ENCODE measurements at places on chromosomes 7 and 10.
A peak's percentile ranks its signal among the peaks of the same experiment; 100 is the strongest.

GRCh38 chr7:31058122-31058521, 6.0 kb downstream of the ADCYAP1R1 start:
- no peak for DNase-seq

DNA sequence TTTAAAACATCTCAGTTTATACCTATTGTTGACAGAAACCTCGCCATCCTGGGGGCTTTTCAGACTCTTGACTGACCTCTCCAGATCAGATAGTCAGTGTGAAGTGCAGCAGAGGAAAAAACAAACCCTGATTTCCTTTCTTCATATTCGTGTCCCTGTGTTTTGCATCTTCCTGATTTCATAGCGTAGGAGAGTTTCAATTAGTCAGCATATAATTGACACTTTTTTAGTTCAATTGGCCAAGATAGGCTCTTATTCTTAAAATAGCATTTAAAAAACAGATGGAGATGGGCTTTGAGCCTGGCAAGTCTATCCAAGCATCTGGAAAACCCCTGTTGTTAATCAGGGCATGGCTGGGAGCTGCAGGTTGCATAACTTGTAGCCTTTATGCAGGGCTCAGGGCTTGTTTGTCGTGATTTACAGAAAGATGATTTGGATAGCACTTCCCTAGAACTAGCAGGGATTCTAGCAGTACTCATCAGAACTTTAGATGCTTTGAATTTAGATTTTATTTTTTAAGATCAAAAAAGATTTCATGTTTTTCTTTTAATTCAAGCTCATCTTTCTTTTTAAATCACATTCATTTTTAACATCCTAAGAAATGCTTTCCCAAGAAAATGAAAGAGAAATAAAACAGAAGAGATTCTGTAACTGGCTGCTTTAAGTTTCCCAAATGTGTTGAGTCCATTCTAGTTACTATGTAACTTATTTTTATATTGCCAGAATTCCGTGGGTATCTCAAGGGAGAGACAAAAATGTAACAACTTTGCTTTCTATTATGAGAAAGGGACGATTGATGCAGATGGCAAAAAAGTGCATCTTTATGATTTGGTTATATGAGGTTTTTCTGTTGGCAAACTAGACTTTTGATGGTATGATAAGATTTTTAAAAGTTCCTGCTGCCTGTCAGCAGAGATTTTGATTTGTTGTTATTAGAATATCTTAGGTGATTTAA, 270.8 kb upstream of the FZD8 start:
- DNase-seq = no peak

DNA sequence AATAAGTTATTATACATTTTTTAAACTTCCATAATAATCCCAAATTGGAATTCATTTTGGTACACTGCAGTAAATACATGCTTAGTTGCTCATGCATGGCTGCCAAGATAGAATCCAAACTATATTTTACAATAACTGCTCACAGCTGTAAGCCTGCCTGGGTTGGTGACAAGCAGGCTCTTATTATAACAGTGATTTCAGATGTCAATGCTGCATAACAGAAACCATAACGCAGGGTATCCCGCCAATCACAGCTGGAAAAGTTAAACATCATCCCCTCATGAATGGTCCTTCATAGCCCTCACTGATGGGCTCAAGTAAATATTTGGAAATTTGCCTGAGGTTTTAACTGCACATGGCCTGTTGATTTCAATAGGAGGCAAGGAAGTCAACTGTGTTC, 149.8 kb downstream of the AMPH start:
- no peak for DNase-seq

DNA sequence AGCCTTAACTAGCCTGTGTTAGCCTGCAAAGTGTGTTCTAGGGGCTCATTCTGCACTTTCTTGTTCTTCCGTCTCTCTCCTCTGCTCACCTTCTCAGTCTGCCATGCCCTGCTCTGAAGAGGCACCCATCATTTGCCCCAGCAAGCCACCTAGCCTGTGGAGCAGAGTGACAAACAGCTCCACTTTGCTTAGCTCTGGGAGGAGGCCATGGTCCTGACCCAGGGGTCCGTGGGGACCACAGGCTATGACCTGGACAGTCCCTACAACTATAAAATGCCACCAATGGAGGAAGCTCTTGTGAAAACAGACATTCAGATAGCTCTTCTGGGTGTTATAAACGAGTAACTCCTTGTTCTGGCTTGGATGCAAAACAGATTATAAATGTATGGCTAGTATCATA, 1029.6 kb downstream of the CNTNAP2 start:
- DNase-seq = no peak

- DNase-seq = no peak
Measured at GRCh38 chr7:47672977-47673381, 91.1 kb upstream of the TNS3 start.

DNA sequence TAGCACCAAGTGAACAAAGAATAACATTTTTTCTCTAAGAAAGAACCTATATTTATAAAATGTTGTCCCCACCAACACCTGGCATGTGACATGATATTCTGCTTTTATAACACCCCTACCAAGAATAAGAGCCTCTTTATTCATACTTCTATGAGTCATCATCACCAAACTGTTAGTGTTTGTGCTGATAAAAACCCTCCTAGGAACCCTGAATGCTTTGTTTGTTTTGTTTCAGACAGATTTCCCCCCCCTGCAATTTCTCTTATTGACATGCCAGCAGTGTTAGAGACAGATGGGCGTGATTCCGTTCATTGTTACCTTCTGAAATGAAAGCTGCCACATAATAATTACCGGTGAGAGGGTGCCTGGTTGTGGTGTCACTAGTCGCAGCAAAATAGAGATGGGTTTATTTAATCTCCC, 651.1 kb downstream of the SORCS1 start:
- DNase-seq = no peak

DNA sequence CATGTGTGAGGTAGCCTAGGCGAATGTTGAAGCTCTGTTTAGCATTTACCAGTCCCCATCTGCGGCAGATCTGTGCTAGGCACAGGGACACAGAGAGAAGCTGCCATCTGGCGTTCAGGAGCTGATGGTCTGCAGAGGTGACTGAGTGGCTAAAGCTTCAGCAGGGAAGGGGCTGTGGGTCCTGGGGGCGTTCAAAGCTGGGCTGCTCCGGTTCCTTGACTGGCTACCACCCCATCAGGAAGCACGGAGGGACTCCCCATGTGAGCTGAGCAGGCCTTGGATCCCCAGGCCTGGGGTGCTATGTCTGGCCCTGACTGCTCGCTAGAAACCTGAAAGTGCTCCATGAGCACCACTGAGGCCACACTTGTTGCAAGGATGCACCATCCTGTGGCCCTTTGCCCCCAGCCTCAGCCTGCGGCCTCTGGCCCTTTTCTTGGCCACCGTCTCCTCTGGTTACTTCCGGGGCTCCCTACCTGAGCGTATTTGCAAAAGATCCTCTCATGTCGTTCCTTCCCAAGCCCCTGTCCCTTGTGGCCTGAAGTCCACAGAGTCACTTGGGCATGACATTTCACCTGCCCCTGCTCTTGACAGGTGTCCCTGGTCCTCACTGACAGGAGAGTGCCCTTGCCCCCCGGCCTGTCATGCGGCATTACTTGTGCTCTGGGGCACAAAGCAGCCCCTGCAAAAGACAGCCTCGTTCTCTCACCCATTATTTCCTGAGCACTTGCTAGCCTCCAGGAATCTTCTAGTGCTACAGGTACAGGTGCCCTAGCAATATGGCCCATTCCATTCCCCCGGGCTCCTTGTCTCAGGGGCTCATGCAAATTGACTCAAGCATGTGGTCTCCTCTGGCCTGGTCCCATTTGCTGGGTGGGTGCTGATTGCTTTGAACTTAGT, 108.1 kb downstream of the GLRX3 start:
- no peak for DNase-seq

GRCh38 chr7:158557441-158557755, 30.2 kb downstream of the PTPRN2 start:
- DNase-seq = no peak

- DNase-seq = no peak
Measured at GRCh38 chr7:127901895-127902703, 129.1 kb downstream of the LRRC4 start.

- DNase-seq = peak; percentile 7
Measured at GRCh38 chr10:103661198-103661950, 167.9 kb downstream of the NEURL1 start.

- DNase-seq = no peak
Measured at GRCh38 chr10:95558593-95559320, 2.4 kb downstream of the SORBS1 start.

DNA sequence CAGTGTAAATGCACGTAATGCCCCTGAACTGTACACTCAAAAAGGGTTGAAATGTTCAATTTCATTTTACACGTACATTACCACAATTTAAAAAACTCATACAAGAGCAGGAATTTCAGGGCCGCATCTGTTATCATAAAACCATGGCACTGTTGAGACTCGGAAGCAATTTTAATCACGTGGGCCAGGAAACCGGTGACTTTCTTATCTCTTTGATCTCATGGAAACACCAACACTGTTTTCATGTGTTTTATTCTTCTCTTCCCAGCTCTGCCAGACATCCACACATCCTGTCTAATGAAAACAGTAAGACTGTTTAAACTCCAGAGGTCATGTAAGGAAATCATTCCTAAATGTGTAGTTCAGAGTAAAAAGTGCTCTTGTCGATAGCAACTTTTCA, 35.9 kb downstream of the PTPRE start:
- DNase-seq = no peak
